ENCODE measurements at places on chromosomes 5 and 9. TPM values are rescaled to one million over a fixed set of nuclear protein-coding genes. Genes with fewer than 3 reads are reported as not detected.

Gene FAM221B
- not detected for polyA plus RNA-seq

Gene BRD3OS
- 8.2 TPM for polyA plus RNA-seq

Gene NDUFS6
- polyA plus RNA-seq, result 95.0 TPM

Gene SIT1
- polyA plus RNA-seq, result 0.95 TPM

Gene CLTB
- polyA plus RNA-seq, result 280 TPM
